ENCODE measurements at places on chromosomes 3 and 15. TPM values are rescaled to one million over a fixed set of nuclear protein-coding genes. Genes with fewer than 3 reads are reported as not detected.

CEP70 gene
- 22.2 TPM for total RNA-seq

CHRNA3 gene
- total RNA-seq = not detected

ALS2CL gene
- 1.2 TPM for total RNA-seq

ANKRD63 gene
- not detected for total RNA-seq

TYRO3 gene
- total RNA-seq = 4.3 TPM

ASB14 gene
- total RNA-seq = not detected

SEMA6D gene
- 22.9 TPM for total RNA-seq

ST6GAL1 gene
- total RNA-seq = 1.7 TPM

LINGO1 gene
- not detected for total RNA-seq

PPP1R14D gene
- not detected for total RNA-seq

ACKR2 gene
- total RNA-seq = 0.28 TPM

CHRNA7 gene
- total RNA-seq = 0.28 TPM

GATM gene
- total RNA-seq = 0.55 TPM

IFT57 gene
- total RNA-seq = 65.6 TPM

DOCK3 gene
- total RNA-seq = 0.09 TPM

ACVR2B gene
- total RNA-seq = 2.2 TPM

PLSCR2 gene
- not detected for total RNA-seq

C3orf70 gene
- 0.14 TPM for total RNA-seq

PRR20G gene
- total RNA-seq = not detected

CCR1 gene
- total RNA-seq = 1.3 TPM

CPN2 gene
- not detected for total RNA-seq

LRRK1 gene
- 12.9 TPM for total RNA-seq

RAF1 gene
- total RNA-seq = 114 TPM

DMXL2 gene
- 25.7 TPM for total RNA-seq

TUSC7 gene
- not detected for total RNA-seq

ZNF80 gene
- not detected for total RNA-seq

HES1 gene
- 3.3 TPM for total RNA-seq

DPH3 gene
- 15.9 TPM for total RNA-seq

FEZF2 gene
- total RNA-seq = not detected

TGM5 gene
- total RNA-seq = not detected

GOLIM4 gene
- total RNA-seq = 69.0 TPM

TMCO5A gene
- total RNA-seq = not detected

PPARG gene
- 16.2 TPM for total RNA-seq

ANKUB1 gene
- total RNA-seq = not detected

Measured in smooth muscle cell of bladder (primary cell).